ENCODE measurements at places on chromosomes 1 and 21. TPM values are rescaled to one million over a fixed set of nuclear protein-coding genes. Genes with fewer than 3 reads are reported as not detected.

RGS7 gene
- total RNA-seq: under 0.01 TPM

RBP7 gene
- 19.1 TPM for total RNA-seq

SV2A gene
- total RNA-seq: 0.73 TPM

SPTA1 gene
- total RNA-seq: not detected

EXO5 gene
- 2.9 TPM for total RNA-seq

LCE6A gene
- not detected for total RNA-seq

GPR37L1 gene
- not detected for total RNA-seq

ATP13A2 gene
- total RNA-seq: 15.1 TPM

SON gene
- 310 TPM for total RNA-seq

PLEKHN1 gene
- 0.10 TPM for total RNA-seq

TDRD5 gene
- total RNA-seq: 0.10 TPM

AIRE gene
- 0.10 TPM for total RNA-seq

TBX19 gene
- total RNA-seq: 1.5 TPM

KAZN gene
- 0.31 TPM for total RNA-seq

FAM151A gene
- not detected for total RNA-seq

KRTAP21-2 gene
- total RNA-seq: not detected

RNF220 gene
- 61.4 TPM for total RNA-seq

SDF4 gene
- total RNA-seq: 50.0 TPM

OR2L13 gene
- total RNA-seq: 0.21 TPM
